T follicular helper cell (primary cell): ENCODE measurements at places on chromosomes 1 and 21.

- no peak for DNase-seq
Measured at GRCh38 chr1:34162852-34163766, 1.9 kb downstream of the CSMD2 start.

DNA sequence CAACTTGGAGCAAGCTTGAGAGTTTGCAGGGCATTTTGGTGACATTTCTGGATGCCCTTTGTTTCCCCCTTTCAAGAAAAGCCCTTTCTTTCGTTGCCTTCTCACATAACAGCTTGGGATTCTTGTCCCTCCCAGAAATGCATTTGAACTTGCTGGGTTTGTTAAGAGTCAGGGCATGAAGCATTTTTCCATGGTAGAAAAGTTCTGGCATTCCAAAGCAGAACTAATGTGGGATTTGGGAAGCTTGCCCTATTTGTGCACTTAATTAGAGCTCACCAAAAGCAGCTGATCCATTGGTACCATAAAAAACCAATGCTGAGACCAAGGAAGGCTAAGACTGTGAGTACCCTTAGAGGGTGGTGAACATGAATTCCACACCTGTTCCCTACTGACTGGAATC lies 99.8 kb upstream of the HOOK1 start:
- no peak for DNase-seq

GRCh38 chr1:106944721-106945120 lies 111.8 kb upstream of the PRMT6 start:
- no peak for DNase-seq

GRCh38 chr1:116379057-116379630 lies 6.1 kb downstream of the ATP1A1 start:
- DNase-seq = no peak
